ENCODE measurements at places on chromosomes 11 and 22.

GRCh38 chr11:69001243-69002081 is 11.6 kb downstream of the MRGPRF start:
- no peak for DNase-seq

DNA sequence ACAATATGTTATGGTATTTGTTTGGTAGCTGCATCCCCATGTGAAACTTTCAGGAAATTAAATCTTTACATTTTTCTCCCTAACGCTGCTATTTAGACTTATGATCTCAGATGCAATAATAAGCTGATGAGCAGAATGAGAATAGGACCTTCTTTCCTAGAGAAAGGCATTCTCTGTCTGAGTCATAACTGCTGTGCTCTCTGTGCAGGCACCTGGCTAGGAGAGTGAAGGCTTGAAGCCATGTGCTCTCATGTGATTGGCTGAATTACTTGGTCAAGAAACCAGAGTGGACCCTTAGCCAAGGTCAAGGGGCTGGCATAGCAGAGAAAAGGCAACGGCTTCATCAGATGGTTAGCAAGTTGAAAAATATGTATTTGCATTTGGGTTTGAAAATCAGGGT is 185.0 kb downstream of the ADAMTS15 start:
- DNase-seq = no peak

GRCh38 chr22:20616451-20617043 is 109.1 kb downstream of the MED15 start:
- no peak for DNase-seq

- no peak for DNase-seq
Measured at GRCh38 chr11:46100670-46101069, 20.6 kb downstream of the PHF21A start.

- no peak for DNase-seq
Measured at GRCh38 chr11:79113054-79113690, 327.7 kb downstream of the TENM4 start.

DNA sequence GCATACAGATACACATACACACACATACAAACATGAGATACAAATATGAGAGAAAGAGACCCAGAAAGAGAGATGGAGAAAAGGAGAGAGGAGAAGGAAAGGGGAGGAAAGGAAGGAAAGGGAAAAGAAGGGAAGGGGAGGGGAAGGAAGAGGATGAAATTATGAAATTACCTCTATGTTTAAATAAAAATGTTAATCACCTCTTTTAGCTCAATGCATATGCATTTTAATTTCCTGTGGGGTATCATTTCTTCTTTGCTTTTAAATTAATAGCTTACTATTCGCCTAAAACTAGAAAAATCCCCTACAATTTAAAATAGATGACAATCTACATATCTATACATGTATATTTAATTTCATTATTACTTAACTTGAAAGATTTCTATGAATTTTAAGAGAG is 958.0 kb upstream of the CNTN5 start:
- DNase-seq = no peak

- no peak for DNase-seq
Measured at GRCh38 chr11:57499983-57500461, 15.5 kb downstream of the SLC43A1 start.

- peak; percentile 58 for DNase-seq
Measured at GRCh38 chr11:57779276-57779675, 17.7 kb downstream of the CTNND1 start.

GRCh38 chr11:118239509-118240205 is 12.5 kb downstream of the MPZL3 start:
- no peak for DNase-seq

DNA sequence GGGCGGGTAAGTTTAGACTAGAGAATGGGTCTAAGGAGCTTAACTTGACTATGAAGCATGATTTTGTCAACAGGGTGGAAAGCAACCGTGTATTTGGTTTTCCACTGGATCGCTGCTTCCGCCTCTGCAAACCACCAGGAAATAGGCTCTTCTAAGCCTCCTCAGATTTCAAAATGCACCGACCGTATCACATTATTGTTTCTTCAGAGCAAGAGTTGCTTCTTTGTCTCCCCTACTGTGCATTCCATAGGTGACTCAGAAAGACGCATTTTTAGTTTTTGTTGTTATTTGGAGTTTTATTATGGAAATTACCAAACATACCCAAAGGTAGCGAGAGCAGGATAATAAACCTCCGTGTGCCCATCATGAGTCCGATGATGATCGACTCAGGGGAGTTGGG is 64.3 kb upstream of the RASD2 start:
- no peak for DNase-seq

GRCh38 chr11:95451261-95451660 is 220.3 kb upstream of the SESN3 start:
- DNase-seq = no peak

DNA sequence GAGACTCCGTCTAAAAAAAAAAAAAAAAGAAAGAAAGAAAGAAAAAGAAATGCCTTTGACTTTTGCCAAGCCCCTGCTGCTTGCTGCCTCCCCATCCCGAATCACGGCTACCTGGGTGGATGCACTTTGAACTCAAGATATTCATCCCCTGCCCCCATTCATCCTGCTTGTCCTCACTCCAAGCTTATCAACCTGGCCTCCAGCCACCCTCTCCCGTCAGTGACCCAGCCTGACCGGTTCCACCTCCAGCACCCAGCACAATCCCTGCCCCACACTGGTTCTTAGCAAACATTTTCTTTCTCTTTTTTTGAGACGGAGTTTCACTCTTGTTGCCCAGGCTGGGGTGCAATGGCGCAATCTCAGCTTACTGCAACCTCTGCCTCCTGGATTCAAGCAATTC is 44.4 kb downstream of the CYTH4 start:
- no peak for DNase-seq

GRCh38 chr22:30731658-30732057 is 37.0 kb downstream of the OSBP2 start:
- no peak for DNase-seq

DNA sequence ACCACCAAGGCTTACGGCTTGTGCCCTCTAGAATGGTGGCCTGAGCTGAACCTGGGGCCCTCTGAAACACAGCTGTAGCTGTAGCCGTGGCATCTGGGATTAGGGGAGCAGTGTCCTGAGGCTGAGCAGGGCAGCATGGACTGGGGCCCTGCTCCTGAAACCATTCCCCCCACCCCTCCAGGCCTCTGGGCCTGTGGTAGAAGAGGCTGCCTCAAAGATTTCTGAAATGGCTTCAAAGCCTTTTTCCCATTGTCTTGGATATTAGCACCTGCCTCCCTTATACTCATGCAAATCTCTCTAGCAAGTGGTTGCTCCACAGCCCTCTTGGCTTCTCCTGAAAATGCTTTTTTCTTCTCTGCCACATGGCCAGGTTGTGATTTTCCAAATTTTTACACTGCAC is 106.9 kb downstream of the CTNND1 start:
- DNase-seq = no peak

DNA sequence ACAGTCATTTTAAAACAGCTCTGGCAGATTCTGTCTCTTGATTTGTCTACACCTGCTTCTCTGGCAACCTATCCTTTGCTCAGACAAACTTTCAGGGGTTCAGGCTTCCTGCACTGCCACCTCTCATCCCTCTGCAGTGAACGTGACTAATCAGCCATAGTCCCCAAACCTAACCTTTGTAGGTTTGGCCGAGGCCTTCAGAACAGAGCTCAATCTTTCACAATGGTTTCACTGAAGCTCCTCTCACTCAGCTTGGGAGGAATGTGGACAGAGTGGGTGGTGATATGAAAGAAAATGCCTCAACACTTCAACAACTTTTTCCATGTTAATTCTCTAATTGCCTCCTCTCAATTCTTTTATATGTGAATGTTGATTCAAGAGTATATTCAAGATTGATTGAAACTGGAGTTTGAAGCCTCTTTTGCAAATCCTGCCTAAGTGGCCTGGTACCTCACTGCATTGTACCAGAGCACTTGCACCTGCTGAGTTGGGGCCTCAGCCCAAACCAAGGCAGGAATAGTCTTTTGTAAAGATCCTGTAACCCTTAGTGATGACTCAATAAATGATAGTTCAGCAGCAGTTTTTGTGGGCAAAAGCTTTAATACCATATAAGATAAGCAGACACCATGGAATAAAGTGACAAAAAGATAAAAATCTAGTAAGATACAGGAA is 33.9 kb upstream of the FAT3 start:
- no peak for DNase-seq

- DNase-seq = no peak
Measured at GRCh38 chr11:39236916-39237315, 2222.5 kb downstream of the LRRC4C start.

GRCh38 chr22:21941921-21942320 is 10.7 kb downstream of the PPM1F start:
- DNase-seq = no peak

GRCh38 chr11:130435671-130436070 is 7.3 kb upstream of the ADAMTS8 start:
- peak; percentile 43 for DNase-seq

DNA sequence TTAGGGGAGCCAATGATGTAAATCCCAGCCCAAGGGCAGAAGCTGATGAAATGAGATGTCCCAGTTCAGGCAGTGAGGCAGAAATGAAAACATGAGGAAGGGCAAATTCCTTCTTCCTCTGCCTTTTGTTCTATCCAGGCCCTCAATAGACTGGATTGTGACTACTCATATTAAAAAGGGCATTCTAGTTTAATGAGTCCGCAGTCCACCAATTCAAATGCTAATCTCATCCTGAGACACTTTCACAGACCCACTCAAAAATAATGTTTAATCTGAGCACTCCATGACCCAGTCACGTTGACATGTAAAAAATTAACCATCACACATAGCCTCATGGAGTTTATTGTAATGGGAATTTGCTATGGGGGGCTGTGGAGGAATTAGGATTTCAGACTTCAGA is 717.9 kb downstream of the OPCML start:
- no peak for DNase-seq

DNA sequence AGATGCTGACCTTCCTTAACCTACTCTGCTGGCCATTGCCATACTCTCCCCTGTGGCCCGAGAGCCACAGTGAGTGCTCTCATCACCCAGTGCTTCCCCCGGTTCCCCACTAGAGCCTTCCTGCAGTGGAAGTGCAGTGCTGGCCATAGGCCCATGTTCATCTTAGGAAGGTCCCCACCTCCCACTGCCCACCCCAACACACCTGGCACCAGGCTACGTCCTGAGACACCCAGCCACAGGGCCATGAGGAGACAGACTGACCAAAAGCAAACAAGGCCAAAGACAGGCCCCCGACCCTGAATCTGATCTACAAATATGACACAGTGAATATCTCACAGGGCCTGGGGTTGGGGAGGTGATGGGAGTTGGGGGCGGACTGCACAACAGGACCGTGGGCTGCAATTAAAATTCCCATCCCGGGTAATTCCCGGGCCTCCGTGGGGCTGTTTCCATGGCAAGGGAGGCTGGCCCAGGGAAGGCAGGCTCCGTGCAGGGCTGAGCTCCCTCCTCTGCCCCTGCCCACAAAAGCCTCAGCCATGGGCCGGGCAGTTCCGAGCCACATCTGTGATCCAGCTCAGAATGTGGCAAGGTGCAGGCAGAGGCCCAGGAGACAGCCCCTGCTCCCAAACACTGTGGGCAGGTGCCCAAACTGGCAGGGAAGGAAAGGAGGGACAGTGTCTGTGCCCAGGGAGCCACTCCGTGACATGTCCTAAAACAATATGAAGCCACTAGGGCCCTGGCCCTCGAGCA is 5.1 kb upstream of the CHST1 start:
- DNase-seq = no peak

GRCh38 chr11:13174090-13174489 is 103.5 kb upstream of the BMAL1 start:
- no peak for DNase-seq

GRCh38 chr11:10328314-10329098 is 23.6 kb downstream of the ADM start:
- peak; percentile 51 for DNase-seq

- DNase-seq = peak; percentile 97
Measured at GRCh38 chr11:62400760-62401159, 18.1 kb upstream of the SCGB1A1 start.

GRCh38 chr11:59283311-59283710 is 70.6 kb upstream of the MPEG1 start:
- DNase-seq = no peak

DNA sequence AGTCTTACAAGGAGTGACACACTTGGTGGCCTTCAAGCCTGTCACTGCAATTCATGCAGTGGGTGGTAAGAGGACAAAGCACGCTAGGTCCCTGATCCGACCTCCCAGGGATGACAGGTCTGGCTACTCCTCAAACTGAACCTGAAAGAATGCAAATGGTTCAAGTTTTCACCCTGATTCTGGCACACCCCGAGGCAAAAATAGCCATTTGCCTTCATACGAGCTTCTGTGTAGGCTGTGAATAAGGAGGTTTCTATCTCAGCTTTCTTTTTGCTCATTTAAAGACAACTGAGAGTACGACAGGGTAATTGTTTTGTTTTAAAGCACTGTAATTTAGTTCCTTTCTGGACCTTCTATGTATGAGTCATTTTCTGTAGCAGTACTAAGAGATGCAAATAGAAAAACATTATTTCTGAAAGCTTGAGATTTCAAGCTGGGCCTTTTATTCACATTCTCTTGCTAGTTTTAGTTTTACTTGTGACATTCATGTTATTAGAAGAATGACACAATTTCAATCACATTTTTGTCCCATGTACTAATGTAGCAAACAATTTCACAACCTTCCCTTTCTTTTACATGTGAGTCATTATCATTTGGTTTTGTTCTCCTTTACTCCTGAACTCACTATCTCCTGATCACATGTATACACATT is 56.6 kb upstream of the FDX1 start:
- DNase-seq = peak; percentile 38

DNA sequence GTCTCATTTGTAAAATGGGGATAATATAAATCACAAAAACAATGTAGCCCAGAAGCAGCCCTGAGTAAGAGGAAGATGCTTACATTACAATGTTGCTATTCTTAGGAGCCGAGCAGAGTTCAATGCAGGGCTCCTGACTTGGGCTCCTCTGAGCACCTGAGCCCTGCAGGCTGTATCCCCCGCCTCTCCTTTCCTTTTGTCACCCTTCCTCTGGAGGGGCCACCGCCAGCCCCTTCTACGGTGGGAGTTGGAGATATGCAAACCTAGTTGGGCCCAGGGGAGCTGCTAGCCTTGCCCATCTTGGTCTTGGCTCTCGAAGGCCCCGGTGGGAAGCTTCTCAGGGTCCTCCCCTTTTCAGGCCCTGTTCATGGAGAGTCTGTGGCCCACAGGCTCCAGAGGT is 8.4 kb upstream of the CSNK1E start:
- no peak for DNase-seq

DNA sequence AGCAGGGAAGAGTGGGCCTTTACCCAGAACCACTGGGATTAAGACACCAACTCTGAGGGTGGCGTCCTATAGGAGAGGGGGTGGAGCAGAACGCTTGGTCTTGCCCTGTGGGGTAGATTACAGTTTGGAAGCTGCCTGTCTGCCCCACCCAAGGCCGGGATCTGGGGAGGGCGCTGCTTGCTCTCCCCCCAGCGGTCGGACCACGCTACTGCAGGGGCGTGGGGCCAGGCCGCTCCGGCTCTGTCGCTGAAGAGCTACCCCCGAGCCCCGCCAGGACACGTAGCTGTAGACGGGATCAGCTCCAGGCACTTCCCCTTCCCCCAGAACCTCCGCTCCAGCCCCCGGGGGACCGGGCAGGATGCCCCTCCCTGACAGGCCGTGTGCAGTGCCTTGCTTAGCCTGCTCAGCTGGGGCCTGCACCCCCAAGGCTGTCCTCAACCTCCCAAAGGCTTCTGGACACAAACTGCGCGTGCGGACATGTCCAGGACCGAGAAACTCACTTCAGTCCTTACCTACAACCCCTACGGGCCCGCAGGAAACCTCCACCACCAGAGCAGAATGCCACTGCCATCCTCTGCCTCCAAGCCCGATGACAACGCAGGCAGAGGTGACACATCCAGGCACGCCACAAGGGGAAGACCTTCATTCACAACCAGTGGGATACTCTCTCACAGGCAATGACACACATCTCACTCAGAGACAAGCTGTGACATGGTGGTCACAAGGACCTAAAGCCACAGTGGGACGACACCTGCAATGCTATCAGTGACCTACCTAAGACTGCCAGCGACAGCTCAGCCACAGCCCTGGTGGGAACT is 3.6 kb downstream of the AHNAK start:
- peak; percentile 74 for DNase-seq

All from AG08395 (cell line).